ENCODE measurements at places on chromosomes 7 and 10. TPM values are rescaled to one million over a fixed set of nuclear protein-coding genes. Genes with fewer than 3 reads are reported as not detected.

CLDN4 gene
- total RNA-seq: not detected

DNA sequence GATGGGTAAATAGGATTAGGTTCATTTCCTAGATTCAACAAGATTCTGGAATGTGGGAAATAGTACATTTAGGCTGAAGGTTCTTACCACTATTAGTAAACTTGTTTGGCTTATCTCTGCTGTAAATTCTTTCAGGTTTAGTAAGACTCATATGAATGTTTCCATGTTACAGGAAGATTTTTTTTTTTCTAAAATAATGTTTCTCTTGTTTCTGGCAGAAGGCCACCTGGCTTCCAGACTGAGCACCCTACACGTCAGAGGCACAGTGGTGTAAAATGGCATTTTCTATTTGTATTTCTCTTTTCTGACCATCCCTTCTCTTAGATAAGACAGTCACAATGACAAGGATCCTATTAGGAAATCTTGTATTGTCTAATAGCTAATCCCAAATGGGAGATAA, 22.7 kb upstream of the AASS start:
- DNase-seq: no peak

TRPV5 gene
- not detected for total RNA-seq

DNA sequence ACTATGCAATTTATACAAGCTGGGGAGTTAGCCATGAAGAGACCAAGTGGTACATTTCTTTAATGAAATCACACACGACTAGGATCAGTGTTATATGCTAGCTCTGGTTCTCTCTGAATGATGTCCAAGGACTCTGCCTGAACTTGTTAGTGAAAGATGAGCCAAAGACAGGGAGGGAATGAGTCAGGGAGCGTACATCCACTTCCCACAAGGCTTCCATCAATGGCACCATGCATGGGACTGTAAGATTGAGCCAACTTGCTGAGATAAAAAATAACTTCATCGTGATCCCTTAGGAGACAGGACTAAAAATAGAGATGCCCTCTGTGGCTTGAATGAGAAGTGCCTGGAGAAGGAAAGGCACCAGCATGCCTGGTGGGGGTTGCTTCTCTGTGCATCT, 629.7 kb downstream of the ACTR3B start:
- no peak for DNase-seq

DNA sequence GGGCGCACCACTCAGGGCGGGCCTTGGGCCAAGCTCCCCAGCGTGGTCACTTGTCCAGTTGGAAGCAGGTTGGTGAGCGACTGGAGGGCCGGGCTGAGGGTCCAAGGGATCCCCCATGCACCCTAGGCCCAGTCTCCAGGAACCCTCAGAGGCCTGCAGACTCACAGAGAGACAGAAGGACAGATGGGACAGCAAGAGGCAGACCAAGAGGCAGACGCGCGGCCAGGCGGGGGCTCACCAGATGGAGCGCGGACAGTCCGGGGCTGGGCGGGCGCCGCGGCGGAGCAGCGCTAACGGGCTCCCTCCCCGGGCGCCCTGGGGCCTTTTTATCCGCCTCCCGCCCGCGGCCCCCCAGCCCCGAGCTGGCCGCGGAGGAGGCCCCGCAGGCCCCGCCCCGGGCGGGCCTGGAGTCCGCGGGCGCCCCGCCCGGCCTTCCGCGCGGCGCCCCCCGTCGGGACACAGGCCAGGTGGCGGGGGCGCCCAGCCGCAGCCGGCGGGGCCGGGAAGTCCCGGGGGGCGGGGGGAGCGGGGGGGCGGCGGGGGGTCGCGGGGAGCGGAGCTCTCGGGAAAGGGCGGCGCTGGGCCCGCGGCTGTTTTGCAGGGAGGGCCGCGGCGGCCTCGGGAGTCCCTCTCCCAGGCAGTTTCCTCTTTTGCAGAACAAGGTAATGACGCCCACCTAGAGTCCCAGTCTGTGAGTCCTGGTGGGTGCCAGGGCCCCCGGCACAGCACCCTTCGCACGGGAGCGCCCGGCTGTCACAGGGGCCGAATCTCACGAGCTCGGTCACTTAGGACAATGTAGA, at the start of gene LOXL4:
LOXL4 (minus strand) TSS at position 301 of the 800 bp plus-strand sequence. CDS start 5,175 bp downstream, outside the sequence.
- DNase-seq: no peak

DNA sequence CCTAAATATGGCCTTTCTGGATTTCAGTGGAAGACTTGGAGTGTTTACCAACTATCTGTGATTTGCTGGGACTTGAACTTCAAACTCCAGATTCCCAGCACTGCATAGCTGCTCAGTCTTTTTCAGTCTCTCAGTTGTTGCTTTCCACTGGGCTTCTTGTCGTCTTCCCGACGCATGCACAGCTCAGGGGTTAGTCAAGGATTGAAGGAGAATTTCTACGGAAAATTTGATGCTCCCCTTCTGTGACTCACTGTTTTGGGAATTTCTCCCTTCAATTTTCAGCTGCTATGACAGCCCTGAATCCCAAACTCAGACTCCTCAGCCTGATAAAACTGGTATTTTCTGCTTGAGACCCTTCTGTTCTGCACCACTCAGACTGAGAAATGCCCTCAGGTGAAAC, 91.7 kb downstream of the CYP26A1 start:
- no peak for DNase-seq

DNAJC9 gene
- 6.8 TPM for total RNA-seq

DNA sequence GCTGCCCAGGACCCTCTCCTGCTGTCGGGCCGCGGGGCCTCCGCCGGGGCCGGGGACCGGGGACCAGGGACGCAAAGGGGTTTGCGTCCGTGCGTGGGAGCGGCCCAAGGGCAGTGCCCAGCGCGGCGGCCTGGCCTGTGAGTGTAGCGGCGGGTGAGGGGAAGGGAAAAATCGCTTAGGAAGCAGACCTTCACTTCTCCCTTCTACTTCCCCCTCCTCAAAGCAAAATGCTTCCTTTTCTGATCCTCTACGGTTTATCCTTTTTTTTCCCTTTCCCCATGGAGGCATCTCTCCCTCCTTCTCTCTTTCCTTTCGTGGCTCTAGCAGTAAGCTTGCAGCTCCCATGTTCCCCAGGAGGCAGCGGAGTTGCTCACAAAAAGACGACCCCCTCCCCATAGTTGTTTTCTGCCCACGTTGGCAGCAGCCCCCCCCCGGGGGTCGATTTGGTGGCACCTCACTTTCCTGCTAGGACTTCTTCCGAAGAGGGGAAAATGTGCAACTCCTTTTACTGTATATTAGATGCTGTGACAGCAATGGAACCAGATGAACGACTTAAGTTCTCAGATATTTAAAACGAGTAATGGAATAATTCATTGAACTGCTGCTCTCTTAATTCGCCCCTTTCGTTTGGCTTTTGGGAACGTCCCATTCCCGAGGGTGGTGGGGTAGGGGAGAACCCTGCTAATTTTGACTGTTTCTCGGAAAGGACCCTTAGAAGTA, 724 bp downstream of the CAPZA2 start:
- DNase-seq: peak; percentile 22

CALN1 gene
- total RNA-seq: not detected

SMKR1 gene
- total RNA-seq: not detected

- no peak for DNase-seq
Observed at GRCh38 chr7:140744005-140744404, 47.5 kb downstream of the NDUFB2 start.

GRCh38 chr7:48868916-48869315, 55.4 kb upstream of the CDC14C start:
- DNase-seq: no peak

GRCh38 chr10:58574058-58574457, 61.4 kb downstream of the BICC1 start:
- DNase-seq: no peak

ZC3HAV1L gene
- 1.8 TPM for total RNA-seq

OR2A7 gene
- total RNA-seq: 0.54 TPM

GPNMB gene
- total RNA-seq: 259 TPM

DNA sequence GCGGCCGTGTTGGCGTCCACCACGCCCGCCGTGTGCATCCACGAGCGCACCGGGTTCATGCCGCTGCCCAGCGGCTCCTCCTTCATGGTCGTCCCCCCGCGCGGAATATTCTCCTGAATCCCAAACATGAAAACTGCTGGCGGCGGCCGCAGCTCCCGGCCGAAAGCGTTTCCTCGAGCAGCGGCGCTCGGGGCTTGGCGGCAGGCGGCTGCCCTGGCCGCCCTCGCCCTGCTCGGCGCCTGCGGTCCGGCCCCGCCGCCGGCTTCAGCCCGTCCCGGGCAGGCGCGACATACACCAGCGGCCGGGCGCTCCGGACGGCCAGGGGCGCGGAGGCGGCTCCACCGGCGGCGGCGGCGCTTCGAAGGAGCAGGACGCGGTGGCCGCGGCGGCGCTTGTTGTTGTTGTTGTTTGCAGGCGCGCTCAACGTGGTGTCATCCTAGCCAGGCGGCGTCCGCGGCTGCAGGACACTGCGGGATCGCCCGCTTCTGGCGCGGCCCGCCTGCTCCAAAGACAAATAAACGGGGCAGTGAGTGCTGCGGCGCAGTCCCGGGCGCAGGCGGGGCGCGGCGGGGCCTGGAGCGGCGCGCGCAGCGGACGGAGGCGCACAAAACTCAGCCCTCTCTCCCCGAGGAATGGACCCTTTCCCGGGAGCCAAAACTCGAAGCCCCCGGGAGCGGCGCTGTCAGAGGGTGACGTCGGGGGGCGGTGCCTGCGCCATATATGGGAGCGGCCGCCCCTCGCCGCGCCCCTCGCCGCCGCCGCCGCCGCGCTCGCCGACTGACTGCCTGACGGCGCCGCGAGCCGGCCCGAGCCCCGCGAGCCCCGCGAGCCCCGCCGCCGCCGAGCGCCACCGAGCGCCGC, at the start of gene EBF3:
EBF3 (minus strand) TSS at position 634 of the 861 bp plus-strand sequence; CDS start at position 128, 506 bp downstream.
- DNase-seq: peak; percentile 91

DNA sequence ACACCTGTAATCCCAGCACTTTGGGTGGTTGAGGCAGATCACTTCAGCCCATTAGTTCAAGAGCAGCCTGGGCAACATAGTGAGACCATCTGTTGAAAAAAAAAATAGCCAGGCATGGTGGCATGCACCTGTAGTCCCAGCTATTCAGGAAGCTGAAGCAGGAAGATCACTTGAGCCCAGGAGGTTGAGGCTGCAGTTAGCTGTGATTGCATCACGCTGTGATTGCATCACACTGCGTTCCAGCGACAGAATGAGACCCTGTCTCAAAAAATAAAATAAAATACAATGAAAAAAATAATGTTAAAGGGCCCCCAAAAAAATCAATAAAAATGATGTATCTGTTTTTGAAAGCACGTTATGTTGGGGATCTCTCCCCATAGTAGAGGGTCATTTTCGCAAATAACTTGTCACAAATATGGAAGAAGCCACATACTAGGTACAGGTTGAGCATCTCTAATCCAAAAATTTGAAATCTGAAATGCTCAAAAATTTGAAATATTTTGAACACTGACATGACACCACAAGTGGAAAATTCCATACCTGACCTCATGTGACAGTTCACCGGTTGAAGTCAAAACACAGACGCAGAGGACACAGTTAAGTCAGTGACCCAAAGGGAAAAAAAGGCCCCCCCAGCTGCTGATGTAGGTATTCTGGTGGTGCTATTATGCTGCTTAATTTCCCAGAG, 9.5 kb downstream of the CISD1 start:
- DNase-seq: no peak

DNA sequence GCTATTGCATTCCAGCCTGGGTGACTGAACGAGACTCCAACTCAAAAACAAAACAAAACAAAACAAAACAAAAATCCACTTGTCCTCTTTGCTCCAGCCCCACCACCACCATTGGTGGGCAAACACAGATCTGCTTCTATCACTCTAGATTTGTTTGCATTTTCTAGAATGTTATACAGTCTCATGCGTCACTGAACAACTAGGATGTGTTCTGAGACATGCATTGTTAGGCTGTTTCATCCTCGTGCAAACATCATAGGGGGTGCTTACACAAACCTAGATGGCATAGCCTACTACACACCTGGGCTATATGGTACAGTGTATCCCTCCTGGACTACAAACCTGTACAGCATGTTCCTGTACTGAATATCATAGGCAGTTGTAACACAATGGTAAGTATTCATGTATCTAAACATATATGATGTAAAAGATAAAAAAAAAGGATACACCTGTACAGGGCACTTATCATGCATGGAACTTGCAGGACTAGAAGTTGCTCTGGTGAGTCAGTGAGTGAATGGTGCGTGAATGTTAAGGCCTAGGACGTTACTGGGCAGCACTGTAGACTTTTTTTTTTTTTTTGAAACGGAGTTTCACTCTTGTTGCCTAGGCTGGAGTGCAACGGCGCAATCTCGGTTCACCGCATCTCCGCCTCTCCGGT, 45.3 kb downstream of the BTBD16 start:
- no peak for DNase-seq

FAM25A gene
- not detected for total RNA-seq

IQCE gene
- total RNA-seq: 12.9 TPM

OR6B1 gene
- total RNA-seq: not detected

HOXA3 gene
- 1.0 TPM for total RNA-seq

GRCh38 chr10:89206402-89207180, 526 bp downstream of the CH25H start:
- peak; percentile 60 for DNase-seq

DNA sequence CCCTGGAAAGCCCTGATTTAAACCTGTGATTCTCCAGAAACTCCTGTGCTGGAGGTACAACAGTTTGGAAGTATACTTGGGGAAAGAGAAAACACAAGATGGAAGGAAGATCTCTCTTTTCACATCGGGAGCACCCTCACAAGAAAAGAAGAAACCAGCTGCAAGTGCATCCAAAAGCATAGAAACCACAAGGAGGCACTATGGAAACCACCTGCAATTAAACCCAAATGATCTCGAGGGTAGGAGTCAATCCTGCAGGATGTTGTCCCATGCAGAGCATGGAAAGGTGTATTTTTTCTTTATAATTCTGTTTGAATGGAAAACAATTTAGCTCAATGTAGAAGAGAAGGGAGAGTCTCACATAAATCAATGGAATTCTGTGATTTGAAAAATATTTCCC, 210.5 kb downstream of the TWIST1 start:
- no peak for DNase-seq

DNA sequence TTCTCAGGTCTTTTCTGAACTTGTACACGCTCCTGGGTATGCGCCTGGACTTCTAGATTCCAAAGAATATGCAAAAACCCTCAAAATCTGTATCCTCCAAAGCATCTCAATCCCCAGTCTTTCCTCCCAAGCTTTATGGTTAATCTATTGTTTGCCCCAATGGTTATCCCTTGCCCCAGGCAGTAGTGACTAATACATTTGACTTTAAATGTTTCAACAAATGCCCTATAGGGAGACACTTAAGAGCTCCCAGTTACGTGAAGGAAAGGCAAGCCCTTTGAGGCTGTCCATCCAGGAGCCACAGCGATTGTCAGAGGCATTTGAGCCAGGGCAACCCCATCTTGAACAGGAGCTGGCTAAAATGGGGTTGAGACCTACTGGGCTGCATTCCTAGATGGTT, 12.7 kb upstream of the FOXL3 start:
- DNase-seq: peak; percentile 2

PILRA gene
- total RNA-seq: 1.3 TPM

- peak; percentile 27 for DNase-seq
Observed at GRCh38 chr10:29189256-29189655, 99.6 kb upstream of the LYZL1 start.

RBM48 gene
- 10.1 TPM for total RNA-seq

GRCh38 chr7:37683246-37684120, at the start of gene GPR141:
TSS of gene GPR141 (plus strand) at chr7:37683766. CDS start at chr7:37740394, 56,628 bp downstream.
- no peak for DNase-seq

DNA sequence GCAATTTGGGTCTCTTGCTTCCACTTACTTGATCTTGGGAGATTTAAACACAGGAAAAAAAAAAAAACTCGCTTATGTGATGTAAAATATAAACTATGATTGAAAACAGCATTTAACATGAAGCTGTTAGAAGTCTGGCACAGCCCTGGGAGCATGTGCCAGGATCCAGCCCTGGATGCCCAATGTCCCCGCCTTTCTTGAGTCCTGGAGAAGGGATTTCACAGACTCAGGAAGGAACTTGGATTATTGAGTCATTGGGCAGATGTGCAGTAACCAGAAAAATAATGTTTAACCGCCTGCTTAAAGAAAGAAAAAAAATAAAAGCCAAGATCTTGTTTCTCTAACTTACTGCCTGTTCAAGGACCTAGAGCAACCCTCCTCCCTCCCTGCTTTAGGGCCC, 3.7 kb upstream of the JCAD start:
- no peak for DNase-seq

PDZD7 gene
- total RNA-seq: 0.72 TPM

CALCR gene
- 0.18 TPM for total RNA-seq
